HEK293T (cell line): ENCODE measurements at places on chromosomes 12 and 14.

DNA sequence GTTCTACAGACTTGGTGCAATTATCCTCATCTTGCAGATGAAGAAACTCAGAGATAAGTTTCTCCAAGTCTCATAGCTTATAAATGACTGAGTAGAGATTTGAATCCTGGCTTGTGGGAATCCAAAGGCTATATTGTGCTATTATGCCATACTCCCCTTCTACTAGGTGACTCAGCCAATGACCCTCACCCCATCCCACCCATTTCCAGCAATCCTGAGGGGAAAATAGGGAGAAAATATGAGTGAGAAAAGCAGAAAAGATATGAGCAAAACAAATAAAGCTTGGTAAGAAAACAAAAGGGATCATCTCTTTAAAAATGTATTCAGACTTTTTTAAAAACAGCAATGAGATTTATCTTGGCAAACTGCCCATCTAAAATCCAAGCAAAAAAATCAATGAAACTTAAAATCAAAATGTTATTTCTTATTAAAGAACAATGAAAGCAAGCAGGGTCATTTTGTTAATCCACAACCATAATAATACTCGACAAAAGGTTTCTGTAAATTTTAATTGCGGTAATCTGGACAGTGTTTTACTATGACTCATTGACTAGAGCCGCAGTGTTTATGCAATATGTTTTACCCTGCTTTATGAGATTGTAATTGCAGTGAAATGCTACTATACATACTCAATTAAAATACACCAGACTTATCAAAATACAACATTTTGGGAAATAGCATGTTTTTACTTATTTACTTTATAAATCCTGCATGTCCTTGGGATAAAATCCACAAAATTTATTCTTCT is 13.1 kb upstream of the LGR5 start:
- no peak for DNase-seq

DNA sequence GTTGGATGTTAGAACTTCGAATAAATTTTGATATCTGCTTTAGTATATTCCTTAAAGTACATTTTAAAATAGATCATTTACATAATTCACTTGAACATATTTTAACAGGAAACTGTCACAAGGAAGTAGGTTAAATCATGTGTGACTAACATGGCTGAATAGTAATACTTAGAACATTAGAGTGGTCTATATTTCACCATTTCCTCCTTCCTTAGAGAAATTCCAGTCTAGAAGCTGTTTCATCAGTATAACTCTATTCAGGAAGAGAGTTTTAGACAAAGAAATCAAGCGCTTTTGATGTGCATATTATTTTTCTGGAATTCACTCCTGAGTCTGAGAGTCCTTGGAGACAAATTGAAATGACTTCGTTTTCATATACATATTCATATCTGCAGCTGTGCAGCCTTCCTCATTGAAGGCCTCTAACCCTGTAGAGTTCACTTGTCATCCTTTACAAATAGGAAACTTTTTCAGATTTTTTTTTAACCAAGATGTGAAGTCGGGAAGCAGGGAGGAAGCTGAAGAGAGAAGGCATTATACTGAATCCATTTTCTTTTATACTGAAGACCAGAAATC is 28.4 kb downstream of the IRAK3 start:
- no peak for DNase-seq

- no peak for DNase-seq
These were observed 219.5 kb downstream of the TBX5 start for GRCh38 chr12:114186241-114187002.

GRCh38 chr14:24437020-24437735 is 5.4 kb downstream of the SDR39U1 start:
- DNase-seq = no peak

DNA sequence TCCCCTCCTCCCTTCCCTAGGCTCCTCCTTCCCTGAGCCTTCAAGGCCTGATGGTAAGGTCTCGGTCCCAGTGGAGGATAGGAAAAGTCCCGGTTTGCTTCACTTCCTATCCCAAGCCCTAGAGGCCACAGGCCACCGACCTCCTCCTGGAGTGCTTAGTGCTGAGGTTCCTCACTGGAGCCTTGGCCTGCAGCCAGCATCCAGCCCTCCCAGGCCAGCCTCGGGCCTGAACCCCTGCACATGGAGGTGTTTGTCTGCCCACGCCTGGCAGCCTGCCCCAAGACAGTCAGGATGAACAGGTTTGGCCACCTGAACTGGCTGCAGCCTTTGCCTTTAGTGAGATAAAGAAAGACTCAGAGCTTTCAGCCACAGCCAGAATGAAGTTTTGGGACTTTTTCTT is 15.8 kb upstream of the KRT7 start:
- DNase-seq = no peak

DNA sequence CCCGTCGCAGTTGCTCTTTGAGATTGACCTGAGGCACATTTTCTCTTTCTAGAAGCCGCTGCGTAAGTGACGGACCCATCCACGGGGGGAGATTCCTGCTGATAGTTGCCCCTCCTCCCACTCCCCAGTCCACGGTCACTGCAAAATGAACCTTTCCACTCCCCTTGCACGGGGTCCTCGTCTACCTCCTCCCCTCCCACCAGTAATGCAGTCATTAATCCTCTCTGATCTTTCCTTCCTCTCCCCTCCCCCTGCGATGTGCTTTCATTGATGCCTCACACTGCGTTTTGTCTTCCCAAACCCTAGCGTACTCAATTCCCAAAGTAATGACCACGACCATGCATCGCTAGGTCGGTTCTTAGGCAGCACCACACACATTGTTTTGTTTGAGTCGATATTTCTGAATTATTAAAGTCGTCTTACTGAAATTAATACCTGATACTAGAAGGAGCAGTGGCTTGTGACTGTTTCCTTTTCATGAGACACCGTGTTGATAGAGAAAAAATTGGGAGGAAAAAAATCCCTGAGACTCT is 857 bp downstream of the ETNK1 start:
- DNase-seq = peak; percentile 32

GRCh38 chr14:36056845-36057244 is 119.7 kb downstream of the PTCSC3 start:
- peak; percentile 10 for DNase-seq

DNA sequence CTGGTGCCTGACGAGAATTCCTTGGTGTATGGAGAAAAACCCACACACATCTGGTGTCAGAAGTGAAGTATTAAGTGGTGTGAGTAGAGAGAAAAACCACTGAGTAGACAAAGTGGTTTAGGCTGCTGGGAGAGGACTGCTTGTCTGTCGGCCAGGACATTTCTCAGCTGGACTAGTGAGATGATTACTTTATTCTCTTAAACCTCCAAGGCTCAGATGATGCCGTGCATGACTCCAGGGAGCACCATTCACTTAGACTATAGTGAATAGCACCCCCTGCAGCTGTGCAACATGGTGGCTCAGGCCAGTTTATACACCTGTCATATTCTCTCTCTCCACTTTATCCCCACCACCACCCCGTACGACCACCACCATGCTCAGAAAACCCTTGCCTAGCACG is 28.5 kb upstream of the NFYB start:
- no peak for DNase-seq

DNA sequence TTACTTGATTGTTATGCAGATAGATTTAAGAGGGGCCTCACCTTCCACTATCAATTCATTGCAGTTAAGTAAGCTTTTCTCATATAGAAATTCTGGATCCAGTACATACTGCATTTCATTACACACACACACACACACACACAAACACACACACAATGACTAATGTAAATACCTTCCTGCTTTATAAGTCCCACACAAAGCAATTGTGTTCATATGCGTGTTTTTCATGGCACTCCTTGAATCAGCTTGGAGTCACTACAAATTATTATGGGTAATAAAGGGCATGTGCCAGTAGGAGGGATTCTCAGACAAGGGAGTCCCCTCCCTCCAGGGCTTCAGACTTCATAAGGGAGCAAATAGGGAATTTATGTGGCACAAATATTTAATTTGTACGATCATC is 4.5 kb downstream of the MIPOL1 start:
- DNase-seq = no peak

GRCh38 chr14:71235875-71236274 is 328.6 kb downstream of the PCNX1 start:
- DNase-seq = no peak

DNA sequence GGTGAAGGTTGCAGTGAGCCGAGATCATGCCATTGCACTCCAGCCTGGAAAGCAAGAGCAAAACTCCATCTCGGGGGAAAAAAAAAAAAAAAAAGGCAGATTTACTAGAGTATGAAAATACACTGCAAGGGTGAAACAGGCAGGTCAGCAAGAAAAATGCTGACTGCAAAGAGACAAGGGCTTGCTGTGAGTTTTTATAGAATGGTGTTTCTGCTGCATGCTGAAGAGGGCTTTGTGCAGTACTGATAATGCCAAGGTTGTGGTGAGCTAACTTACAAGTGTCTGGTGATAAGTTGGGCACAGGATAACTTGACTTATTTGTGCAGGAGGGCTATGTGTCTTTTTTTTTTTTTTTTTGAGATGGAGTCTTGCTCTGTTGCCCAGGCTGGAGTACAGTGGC is 25.9 kb upstream of the SRP54 start:
- no peak for DNase-seq

GRCh38 chr12:78898416-78898815 is 33.8 kb downstream of the SYT1 start:
- no peak for DNase-seq

GRCh38 chr12:64039281-64039871 is 182.7 kb downstream of the KICS2 start:
- no peak for DNase-seq

GRCh38 chr14:104545942-104546501 is 33.5 kb upstream of the C14orf180 start:
- no peak for DNase-seq

DNA sequence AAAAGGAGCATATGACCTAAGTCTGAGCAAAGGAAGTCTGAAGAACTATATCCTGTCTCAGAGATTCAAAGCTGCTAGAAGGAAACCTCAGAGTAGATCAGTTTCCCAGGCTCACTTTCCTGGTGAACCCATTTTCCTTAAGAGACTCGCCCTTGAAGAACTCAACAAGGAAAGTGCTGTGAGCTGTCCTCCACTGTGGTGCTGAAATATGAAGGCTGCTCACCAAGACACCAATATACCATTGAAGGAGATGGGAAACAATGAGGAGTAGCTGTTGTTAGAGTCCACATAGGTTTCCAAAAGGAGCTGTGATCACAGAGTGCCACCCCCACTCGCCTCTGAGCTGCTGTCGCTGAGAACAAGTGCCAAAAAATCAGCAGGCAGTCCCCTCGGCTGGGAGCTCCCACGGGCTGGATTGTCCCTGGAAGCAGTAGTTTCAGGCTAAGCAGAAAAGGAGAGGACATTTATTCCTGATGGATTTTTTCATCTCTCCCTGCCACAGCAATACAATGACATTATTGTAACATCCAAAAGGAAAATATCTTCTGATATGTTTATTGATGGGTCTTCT is 282.1 kb downstream of the RPS29 start:
- peak; percentile 44 for DNase-seq

- DNase-seq = peak; percentile 20
These were observed 625 bp downstream of the ANGEL1 start for GRCh38 chr14:76812093-76812421.
